Hematopoietic multipotent progenitor cell treated with erythropoietin and hydrocortisone succinate and interleukin-3 and kit ligand, for 15 days (in vitro differentiated cells): ENCODE measurements at places on chromosomes 11 and 22.

- no peak for DNase-seq
Measured at GRCh38 chr11:64826578-64827450, 16.5 kb upstream of the MEN1 start.

DNA sequence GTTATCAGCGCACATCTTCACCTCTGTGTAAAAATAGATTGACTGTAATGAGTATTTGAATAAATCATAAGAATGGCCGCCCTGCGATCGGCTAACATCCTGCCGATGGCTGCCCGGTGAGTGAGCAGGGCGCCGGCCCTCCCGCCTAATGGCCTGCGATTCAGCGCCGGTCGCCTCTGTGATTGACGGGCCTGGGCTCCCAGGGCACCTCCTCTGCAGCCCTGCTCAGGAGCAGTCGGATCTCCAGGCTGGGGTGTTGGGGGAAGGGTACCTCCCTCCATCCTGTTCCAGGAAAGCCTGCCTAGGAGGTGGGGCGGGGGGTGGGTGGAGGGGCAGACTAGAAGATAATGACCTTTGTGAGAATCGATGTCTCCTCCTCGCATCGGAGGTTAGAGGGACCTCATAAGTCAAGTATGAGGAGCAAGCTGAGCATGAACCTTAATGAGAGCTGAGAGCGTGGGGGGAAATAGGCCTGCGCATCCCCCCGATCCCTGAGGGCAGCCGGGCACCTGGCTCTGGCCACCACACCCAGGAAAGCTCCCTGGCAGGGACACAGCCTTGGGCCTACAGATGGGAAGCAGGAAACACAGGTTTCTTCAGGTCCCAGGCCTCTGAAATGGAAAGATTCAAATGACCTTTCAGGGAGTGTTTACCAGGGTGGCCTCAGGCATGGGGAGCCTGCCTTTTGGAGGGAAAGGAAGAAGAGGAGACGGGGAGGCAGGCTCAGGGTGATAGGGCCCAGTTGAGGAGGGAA lies 71.7 kb downstream of the PKNOX2 start:
- no peak for DNase-seq

DNA sequence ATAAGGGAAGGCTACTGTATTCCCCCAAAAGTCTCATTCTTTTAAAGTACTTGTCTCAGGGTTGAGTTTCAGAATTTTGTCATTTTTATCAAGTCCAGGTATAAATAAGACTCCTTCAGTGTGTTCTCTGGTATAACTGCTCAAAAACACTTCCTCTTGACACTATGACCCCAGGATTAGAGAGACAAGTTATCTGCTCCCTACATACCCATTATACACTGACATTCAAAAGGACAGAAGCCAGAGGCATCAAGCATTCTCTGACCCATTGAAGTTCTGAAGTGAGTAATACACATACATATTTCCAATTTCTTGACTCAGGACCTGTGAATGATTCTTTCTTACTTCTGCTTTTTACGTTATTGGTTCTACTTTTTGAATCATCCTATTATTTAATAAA lies 447.8 kb upstream of the CNTN5 start:
- no peak for DNase-seq

DNA sequence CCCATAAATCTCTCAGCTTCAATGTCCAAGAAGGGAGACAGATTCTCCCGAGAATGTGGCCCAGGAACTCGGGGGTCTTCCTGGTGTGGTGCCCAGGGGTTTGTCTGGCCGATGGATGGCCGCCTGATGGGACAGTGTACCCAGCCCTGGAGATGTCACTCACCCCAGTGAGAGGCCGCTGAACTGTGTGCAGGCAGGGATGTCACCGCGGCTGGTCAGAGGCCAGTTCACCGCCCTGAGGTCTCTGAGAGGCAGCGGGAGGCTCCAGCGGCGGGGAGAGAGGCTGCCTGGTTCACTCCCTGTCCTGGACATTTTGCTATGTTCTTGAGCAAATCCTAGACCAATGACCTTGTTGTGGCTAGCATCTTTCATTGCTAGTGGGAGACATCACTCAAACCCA lies 1349.5 kb downstream of the BRD1 start:
- no peak for DNase-seq

DNA sequence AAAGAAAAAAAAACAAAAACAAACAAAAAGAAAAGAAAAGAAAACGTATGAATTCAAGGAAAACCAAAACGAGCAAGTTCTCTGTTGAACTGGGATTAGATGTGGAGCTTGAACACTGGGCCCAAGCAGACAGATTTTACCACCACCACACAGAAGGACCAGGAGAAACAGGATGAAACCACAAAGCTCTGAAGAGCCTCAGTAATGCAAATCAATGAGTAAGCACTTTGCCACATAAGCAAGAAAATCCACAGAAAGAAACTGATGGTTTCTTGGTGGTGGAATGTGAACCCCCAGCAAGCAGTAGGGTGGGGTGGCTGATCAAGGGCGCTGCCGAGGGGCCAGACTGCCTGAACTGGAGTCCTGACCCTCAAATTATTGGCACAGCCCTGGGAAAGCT lies 50.9 kb upstream of the NFRKB start:
- no peak for DNase-seq

DNA sequence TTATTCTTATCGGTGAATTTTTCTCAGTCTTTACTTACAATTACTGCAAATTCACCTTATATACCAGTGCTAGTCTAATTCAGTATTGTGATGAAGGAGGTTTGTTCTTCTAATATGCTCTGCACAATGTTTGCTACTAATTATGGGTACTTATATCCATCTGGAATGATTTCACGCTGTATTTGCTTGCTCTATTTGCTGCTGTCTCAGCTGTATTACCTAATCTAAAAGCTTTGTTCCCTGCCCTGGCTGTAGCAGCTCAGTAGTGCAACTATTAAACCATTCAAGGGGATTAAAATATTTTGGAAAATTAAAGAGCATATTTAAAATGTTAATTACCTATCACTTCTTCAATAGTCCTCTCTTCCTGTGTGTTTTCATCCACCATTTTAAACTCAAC lies 375.3 kb downstream of the LUZP2 start:
- DNase-seq: no peak

DNA sequence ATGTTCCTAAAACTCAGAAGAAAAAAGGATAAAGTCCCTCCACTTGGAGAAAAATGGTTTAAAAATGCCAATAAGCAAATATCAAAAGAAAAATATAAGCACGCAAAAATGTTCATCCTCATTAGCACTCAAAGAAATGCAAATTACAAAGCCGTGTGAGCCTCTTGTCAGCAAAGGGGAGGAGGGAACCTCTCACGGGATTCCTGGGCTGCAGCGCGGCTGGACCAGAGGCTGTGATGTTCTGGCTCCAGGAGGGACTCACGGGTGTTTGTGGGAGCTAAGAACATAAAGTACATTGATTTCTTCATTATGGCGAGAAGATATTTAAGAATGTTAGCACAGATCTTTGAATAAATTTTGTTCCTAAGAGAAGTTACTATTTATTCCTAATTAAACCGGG lies 1451.2 kb downstream of the BRD1 start:
- no peak for DNase-seq

DNA sequence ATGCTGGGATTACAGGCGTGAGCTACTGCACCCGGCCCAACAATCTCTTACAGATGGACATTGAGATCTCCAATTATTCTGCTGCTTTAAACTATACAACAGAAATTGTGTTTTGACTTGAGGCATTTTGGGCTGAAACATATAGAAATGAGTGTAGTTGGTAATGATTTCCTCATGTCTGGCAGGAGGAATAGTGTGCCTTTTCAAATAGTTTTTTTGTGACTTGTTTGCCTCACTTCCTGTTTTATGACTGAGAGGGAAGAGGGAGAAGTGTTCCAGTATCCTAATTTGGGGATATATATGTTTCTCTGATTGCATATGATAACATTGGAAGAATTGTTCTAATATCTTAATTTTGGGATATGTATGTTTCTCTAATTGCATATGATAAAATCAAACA lies 40.2 kb downstream of the EP300 start:
- DNase-seq: no peak

DNA sequence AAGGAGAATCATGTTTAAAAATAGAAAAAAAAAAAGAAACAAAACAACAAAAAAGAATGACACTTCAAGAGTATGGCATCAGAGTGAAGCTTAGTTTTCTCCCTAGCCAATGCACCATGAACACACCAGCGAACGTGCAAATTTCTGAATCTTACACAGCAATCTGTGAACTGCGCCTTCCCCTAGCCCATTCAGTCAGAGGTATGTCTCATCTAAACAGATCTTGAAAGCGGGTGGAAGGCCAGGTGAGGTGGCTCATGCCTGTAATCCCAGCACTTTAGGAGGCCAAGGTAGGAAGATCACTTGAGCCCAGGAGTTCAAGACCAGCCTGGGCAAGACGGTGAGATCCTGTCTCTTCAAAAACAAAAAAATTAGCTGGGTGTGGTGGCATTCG lies 113.1 kb downstream of the MICAL3 start:
- no peak for DNase-seq

- no peak for DNase-seq
Measured at GRCh38 chr22:25027043-25027906, 74.8 kb downstream of the KIAA1671 start.

DNA sequence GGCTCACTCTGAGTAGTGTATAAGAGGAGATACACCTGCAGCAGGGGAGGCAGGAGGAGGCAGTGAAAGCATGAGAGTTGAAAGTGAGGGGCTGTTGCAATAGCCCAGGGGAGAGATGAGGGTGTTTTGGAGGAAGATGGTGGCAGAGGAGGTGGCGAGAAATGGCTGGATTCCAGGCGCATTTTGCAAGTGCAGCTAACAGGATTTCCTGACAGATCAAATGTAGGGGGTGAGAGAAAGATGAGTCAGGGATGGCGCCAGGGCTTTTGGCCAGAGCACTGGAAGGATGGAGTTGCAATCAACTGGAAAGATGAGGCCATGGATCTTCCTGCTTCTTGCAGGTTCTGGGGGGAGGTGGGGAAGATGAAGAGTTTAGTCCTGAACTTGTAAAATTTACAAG lies 16.8 kb upstream of the TSPAN18 start:
- no peak for DNase-seq

DNA sequence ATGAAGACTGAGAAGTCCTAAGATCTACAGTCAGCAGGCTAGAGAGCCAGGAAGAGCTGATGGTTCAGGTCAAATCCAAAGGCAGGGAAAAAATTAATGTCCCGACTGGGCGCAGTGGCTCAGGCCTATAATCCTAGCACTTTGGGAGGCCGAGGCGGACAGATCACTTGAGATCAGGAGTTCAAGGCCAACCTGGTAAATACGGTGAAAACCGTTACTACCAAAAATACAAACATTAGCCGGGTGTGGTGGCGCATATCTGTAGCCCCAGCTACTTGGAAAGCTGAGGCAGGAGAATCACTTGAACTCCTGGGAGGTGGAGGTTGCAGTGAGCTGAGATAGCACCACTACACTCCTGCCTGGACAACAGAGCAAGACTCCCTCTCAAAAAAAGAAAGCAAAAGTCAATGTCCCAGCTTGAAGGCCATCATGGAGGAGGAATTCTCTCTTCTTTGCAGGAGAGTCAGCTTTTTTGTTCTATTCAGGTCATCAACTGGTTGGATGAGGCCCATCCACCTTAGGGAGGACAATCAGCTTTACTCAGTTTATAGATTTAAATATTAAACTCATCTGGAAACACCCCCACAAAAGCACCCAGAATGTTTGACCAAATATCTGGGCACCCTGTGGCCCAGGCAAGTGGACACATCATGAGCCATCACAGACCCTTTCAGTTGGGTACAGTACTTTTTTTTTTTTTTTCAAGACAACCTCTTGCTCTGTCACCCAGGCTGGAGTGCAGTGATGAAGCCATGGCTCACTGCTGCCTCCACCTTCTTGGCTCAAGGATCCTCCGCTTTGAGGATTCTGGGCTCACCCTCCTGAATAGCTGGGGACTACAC lies 4.3 kb upstream of the ZC3H7B start:
- no peak for DNase-seq

DNA sequence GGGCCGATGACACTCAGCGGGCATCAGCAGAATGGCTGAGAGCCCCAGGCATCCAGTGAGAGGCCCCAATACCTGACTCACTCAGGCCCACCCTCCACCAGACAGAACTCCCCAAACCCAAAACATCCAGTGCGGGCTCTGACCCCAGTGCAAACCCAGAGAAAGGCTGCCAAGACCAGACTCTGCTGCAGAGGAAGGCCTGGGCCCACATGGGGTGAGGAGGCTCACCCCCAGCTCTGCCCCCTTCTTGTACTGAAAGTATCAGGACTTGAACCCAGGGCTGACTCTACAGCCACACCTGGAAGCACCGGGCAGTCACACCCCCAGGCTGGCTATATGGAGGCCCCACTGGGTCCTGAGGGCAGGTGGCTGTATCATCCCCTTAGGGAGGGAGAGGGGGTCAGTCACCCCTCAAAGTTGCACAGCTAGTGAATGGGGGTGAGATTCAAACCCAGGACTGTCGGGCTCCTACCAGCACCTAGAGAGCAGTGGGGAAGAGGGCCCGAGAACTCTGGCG lies 49.3 kb downstream of the IGLL1 start:
- no peak for DNase-seq

DNA sequence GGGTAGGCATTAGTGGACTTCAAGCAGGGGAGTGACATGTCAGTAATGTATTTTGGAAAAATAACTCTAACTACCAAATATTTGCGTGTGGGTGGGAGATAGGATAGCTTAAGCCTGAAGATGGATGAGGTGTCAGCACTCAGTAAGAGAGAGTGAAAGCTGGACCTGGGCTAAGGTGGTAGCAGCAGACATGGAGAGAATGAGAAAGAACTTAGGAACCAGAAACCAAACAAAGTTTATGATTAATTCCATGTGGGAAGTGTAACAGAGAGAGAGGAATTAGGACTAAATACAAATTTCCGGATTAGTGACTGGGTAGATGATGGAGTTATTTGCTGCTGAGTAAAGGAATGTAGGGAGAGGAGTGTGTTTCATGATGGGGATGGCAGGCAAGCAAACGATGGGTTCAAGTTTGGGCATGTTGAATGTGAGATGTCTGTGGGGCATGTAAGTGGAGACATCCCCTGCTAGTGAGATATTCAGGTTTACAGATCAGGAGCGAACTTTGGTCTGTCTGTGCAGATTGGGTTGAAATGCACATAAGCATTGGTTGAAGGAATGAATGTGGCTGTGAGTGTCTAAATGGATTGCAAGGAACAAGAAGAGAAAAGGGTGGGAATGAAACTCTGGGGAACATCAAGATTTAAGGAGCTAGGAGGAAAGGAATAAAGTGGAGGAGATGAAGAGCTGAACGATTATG lies 185.6 kb upstream of the MTMR2 start:
- DNase-seq: no peak

DNA sequence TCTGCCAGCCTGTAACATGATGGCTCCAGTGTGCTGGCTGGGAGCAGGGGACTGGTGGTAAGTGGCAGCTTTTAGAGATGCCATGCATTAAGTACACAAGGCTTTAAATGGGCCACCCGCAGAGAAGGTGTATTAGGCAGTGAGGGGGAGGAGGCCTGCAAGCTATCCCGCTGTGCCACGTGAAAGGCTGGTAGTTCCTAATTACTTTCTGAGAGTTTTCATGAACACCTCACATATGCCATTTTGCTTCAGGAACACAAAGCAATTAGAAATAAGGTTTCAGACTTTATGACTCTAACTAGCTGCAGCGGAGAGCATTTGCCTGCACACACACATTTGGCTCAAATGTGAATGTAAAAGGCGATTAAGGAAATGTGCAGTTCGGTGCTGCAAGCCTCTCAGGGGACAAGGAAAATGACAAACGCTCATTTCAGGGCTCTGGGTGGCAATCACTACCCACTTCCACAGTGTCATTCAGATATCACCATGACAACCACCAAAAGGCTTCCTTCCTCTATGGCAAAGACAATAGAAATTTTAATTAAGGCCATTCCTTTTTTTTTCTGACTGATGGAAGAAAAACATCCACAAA lies 116.6 kb downstream of the PLEKHA7 start:
- DNase-seq: no peak

GRCh38 chr11:118921929-118922744 lies 3.6 kb downstream of the BCL9L start:
- DNase-seq: no peak

GRCh38 chr11:93652679-93653078 lies 8.8 kb upstream of the CEP295 start:
- no peak for DNase-seq
